ENCODE measurements at places on chromosomes 2 and 18.

DNA sequence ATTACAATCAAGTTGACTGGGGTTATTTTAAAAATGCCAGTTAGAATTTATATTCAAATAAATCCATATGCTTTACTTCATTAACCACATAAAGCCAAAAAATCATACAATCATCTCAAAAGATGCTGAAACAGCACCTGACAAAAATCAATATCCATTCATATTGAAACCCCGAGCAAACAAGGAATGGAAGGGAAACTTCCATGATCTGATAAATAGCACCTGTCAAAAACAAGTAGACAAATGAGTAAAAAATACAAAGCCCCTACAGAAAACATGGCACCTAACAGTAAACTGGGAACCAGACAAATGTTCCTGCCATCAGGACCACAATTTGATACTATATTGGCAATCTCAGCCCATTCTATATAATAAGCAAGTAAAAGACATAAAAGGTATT, 227.5 kb downstream of the HDAC4 start:
- no peak for DNase-seq

- DNase-seq, result no peak
Measured at GRCh38 chr2:105725388-105725787, 19.3 kb upstream of the NCK2 start.

- DNase-seq, result no peak
Measured at GRCh38 chr2:72931280-72931910, 14.1 kb downstream of the EMX1 start.

- no peak for DNase-seq
Measured at GRCh38 chr2:147660680-147661079, 184.1 kb upstream of the ACVR2A start.

GRCh38 chr18:11577271-11578112, 31.9 kb upstream of the SLC35G4 start:
- no peak for DNase-seq

All from activated CD8-positive, alpha-beta memory T cell treated with anti-CD3 and anti-CD28 coated beads for 4 hours (primary cell).